ENCODE measurements at places on chromosomes 1 and 21.

DNA sequence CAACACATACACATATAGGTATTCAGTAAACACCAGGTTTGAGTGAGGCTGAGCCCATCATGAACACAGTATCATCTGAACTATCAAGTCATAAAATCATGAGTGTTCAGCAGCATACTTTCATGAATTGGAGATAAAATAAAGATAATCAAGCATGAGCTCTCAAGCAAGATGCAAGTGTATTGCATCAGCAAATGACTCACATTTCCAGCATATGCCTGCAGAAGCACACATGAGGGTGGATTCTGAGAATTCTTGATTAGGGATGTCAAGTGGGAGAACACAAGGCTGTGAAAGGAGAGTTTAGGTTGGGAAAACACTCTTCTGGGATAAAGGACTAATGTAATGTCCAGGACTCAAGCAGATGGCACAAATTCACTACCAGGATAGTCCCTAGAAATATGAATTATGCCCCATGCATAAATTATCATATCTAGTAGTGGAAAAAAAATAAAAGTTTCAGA is 299.2 kb downstream of the SRGAP2C start:
- DNase-seq, result no peak

GRCh38 chr1:35202048-35202719 is 9.2 kb upstream of the SFPQ start:
- peak; percentile 38 for DNase-seq

DNA sequence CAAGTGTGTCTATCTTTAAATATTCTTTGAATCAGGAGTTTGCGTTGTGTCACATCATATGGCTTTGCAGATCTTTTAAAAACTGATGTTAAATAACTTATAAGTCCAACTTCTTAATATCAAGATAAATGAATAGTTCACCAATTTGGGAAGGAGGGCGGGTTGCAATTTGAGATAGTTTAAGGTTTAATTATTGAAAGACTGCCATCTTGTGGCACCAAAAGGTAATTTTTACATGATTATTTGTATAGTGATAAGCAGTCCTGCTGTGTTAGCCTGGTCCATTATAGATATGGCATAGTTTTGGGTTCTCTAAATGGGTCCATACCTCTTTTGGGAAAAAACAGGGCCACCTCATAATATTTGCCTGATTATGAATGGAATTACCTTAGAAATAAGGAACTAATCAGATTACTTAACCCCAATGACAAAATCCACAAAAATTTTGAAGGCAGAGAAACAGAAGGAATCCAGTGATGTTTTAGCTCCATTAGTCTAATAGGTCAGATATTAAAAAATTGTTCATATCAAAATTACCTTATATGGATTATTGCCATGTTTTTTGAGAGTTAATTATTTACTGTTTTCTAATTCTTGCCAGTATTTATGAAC is 64.3 kb downstream of the PRKAA2 start:
- no peak for DNase-seq

GRCh38 chr1:202564958-202565495 is 145.2 kb downstream of the SYT2 start:
- no peak for DNase-seq

- peak; percentile 15 for DNase-seq
These were observed at the start of gene PTGER3 for GRCh38 chr1:71047635-71048607. Gene PTGER3 (minus strand): TSS chr1:71047816. CDS start chr1:71047577, 239 bp downstream.

DNA sequence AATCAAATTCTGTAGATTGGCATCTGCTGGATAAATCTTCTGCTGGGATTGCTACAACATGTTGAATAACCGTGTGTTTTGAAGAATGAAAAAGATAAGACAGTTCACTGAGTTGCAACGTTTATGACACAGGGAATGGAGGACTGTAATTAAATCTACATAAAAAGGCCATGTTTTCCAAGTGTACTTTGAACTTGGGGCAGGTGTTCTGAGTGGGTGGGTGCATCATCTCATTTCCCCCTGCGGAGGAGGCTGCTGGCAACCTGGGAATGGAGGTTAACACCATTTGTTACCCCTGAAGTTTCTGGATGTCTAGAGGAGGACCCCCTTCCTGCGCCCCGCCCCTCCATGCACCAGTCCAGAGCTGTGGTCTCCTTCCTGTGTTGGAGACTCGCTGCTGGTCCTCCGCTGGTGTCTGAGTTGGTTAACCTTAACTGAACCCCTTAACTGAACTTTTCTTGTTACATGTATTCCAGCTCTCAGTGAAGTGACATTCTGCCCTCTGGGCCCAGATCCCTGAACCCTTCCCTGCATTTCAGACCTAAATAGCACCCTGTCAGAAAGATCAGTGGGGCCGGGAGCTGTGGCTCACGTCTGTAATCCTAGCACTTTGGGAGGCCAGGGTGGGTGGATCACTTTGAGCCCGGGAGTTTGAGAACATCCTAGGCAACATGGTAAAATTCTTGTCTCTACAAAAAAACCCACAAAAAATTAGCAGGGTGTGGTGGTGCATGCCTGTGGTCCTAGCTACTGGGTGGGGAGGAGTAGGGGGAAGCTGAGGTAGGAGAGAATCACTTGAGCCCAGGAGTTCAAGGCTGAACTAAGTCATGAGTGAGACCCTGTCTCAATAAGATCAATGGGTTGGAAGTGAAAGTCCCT is 31.8 kb downstream of the UCK2 start:
- DNase-seq, result no peak

- DNase-seq, result no peak
These were observed 6.7 kb downstream of the MYCL start for GRCh38 chr1:39894884-39895495.

- no peak for DNase-seq
These were observed 8.8 kb upstream of the KLHL12 start for GRCh38 chr1:202935844-202936243.

GRCh38 chr1:110155878-110156522 is 5.7 kb downstream of the SLC6A17 start:
- DNase-seq, result no peak

DNA sequence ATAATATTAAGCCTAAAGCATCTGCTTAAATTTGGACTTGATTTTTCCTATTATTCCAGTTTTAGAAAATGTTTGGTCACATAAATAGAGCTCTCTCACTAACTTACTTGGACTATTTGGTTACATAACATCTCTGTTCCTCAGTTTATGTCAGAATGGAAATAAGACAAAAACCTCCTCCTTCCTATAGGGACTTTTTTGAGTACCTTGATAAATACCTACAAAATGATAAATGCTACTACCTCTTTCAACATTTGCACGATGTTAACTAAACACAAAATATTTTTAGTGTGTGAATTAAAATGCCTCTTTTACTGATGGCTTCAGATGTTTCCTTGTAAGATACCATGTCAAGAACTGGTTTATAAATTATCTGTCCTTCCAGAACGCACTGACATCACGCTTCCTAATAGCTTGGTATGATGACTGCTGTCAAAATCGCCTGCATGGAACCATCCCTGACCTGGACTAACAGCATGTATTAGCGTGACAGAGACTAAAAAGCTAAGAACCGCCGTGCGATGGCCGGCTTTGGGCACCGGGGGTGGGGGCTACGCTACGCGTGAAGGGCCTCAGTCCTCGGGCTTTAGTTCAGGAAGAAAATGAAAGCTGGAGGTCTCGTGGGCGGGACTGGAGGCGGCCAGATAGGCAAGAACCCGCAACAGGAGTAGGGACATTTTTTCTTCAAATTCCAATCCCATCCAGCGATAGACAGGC is 133.2 kb upstream of the BARHL2 start:
- DNase-seq, result no peak

GRCh38 chr1:112911506-112912220 is 44.3 kb downstream of the SLC16A1 start:
- no peak for DNase-seq

DNA sequence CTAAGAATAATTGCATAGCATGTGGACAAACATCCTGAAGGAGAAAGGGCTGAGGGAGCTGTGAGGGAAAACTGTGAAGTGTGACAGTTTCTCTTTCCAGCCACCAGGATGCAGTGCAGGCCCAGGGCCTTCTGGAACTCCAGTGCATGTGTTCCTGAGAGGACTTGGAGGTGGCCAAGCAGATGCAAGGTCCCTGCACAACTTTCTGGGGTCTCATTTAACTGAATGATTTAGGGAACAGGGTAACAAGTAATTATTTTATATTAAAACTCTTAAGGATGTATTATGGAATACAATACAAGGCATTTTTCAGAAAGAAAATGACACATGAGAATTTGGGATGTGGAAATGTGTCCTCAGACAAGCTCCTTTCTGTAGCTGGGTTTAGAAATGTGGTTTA is 61.2 kb upstream of the MCOLN3 start:
- DNase-seq, result no peak

- DNase-seq, result no peak
These were observed 11.1 kb downstream of the VANGL2 start for GRCh38 chr1:160411271-160412027.

- no peak for DNase-seq
These were observed 210.3 kb downstream of the KCTD3 start for GRCh38 chr1:215777370-215777925.

DNA sequence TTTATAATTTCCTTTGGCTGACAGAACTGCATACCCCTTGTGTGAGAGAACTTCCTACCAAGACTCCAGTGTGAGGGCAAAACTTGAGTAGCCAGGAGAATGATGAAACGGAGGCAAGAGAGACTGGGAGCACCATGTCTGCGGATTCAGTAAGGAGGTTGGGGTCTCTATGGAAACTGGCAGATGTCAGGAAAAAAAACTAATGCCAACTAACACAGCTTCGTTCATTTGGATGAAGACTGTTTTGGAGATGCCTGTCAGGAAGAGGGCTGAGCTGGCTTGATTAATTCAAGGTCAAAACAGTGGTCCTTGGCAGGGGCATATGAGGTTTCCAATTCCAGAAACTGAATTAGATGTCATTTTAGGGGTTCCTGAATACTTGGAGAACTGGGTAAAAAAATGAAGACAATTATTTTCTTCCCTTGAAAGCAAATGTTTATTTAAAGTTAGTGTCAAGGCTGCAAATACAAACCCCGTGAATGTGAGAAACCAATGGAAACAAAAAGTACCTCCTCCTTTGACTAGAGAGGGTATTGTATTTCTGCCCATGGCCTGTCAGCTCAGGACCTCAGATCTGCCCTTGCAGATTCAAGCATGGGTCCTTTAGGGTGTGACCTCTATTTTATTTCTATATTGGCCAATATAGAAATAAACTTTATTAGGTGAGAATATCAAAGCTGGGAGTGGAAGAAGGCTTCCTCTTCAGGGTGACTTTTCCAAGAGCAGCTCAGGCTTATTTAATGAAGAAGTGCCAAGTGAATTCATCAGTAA is 110.5 kb downstream of the MAST2 start:
- no peak for DNase-seq

- no peak for DNase-seq
These were observed 777.0 kb downstream of the PLA2G4A start for GRCh38 chr1:187605736-187606135.

DNA sequence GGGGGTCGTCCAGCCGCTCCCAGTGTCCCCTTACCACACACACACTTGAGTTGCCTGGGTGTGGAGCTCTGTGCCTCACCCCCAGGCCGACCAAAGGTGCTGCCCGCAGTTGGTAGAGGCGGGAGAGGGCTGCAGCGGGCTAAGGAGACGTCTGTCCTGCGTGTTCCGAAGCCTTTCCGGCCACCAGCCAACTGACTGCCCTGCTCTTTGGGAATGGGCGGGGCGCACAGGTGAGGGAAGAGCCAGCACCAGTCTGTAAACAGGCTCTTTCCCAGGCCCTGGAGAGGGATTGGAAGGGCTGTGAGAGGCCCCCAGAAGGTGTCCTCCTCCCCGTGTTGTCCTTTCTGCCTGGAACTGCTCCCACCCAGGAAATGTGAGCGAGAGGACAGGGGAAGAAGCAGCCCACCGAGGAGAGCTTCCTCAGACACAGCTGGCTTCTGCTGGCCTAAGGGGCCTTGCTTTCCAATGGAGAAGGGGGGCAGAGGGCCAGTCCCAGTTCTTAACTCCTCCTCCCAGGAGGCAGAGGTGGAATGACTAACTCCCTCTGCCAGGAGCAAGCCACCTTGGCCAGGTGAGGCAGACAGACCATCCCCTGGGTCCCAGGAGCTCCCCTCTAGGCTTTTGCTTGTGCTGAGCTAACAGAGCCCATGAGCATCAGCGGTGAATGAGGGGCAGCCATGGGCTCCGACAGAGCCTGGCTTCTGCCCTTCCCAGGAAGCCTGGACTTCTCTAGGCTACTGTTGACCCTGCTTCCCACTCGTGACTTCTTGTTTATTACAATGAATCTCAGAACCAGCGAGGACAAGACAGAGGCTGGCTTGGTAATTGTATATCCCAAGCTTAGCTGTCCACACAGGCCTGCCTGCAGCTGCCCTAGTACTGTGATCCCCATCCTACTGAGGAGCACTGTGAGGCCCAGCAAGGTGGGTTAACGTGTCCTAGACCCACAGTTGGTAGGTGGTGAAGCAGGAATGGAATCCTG is 158.1 kb upstream of the COA6 start:
- no peak for DNase-seq

- no peak for DNase-seq
These were observed 75.4 kb downstream of the MRPL37 start for GRCh38 chr1:54275349-54275748.

DNA sequence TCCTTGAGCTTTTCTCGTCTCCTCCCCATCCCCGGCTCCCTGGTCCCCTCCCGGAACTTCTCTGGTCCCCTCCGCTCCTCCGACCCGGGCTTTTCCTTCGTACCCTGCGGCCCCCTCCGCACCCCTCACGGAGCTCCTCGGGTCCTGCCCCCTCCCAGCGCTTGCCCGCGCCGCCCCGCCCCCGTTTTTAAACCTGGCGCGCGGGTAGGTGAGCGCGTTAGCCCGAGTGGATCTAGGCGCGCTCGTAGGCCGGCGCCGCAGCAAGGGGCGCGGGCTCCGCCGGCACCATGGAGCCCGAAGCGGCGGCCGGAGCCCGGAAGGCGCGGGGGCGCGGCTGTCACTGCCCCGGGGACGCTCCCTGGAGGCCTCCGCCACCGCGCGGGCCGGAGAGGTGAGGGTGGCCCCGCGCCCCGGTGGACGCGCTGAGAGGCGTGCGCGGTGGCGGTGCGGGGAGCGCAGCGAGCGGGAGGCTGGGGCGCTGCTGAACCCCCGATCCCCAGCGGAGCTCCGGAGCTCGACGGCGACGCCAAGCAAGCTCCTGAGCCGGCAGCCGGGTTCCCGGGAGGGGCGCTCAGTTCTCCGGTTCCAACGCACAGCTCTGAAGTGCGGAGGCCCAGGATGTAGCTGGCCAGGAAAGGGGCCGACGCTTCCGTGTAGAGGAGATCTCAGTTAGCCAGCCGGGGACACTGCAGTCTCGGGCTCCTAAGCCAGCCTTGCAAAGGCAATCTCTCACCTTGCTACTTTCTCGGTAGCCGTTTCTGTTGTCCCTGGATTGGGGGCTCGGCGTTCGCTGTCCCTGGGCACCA is at the start of gene RIPPLY3:
RIPPLY3 (plus strand) TSS at position 217 of the 806 bp plus-strand sequence; CDS start at position 288, 71 bp downstream.
- DNase-seq, result no peak

DNA sequence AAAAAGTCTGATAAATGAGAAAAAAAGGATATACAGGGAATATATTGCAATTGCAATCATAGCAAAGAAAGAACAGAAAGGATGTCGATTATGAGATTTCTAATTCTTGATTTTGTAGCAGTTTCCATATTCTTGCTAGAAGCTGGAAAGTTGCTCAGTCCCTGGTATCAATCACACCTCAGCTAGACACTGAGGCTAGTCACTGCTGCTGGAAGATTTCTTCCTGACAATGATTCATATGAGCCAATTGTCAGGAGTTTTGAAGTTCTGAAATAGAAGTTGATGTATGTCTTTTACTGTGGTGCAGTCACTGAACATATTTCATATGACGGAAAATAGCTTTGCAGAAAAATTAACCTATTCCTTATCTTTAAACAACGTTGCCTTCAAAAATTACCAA is 208.4 kb upstream of the C1orf105 start:
- DNase-seq, result no peak

Measured in stimulated activated CD8-positive, alpha-beta memory T cell treated with anti-CD3 and anti-CD28 coated beads, Interleukin-7, amount 100 ng/mL, for 1 hour (primary cell).